ENCODE measurements at places on chromosomes 3 and 15. TPM values are rescaled to one million over a fixed set of nuclear protein-coding genes. Genes with fewer than 3 reads are reported as not detected.

Gene FAM81A
- 3.0 TPM for total RNA-seq

Gene TUSC7
- not detected for total RNA-seq

Gene HIGD2B
- not detected for total RNA-seq

Gene ARL14
- not detected for total RNA-seq

DNA sequence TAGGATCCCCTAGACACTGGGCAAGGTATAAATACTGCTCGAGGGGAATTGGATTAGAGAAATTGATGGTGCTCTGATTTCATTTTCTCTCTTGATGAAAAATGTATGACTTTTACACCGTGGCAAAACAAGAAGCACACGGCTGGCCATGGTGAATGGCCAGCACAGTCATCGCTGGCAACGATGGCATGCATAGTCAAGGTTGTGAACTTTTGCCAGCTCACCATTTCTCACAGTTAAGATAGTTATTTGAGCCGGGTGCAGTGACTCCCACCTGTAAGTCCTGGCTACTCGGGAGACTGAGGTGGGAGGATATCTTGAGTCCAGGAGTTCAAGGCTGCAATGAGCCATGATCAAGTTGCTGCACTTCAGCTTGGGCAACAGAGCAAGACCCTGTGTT lies 95.4 kb downstream of the HMG20A start:
- no peak for DNase-seq

DNA sequence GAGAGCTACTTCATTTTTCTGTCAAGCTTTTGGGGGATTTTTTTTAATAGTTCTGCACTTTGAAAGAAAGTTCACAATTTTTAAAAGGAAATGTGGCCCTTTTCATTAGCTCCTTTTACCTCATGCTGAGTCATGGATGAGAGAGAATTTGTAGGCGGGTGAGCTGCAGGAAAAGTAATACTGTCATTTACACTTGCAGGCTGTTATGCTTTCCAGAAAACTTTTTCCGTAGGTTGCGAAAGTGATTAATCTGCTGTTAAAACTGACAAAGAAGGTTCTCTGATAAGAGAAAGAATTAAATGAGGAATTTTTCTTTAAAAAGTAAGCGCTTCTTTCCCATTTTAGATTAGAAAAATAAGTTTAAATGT lies 430.2 kb downstream of the LPP start:
- DNase-seq, result no peak

GRCh38 chr3:33402936-33403335 lies 37.3 kb downstream of the UBP1 start:
- DNase-seq, result no peak

GRCh38 chr3:143266511-143266910 lies 146.9 kb downstream of the CHST2 start:
- no peak for DNase-seq

DNA sequence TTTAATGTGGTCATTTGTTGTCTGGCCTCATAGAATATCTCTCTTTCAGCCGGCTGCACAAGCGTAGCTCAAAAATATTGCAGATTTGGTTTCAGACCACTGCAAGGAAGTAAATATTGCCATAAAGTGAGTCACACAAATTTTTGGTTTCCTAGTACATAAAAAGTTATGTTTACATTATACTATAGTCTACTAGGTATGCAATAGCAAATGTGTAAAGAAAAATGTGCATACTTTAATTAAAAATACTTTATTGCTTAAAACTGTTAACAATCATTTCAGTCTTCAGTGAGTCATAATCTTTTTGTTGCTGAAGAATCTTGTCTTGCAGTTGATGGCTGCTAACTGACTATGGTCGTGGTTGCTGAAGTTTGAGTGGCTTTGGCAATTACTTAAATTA lies 425.1 kb upstream of the ROBO1 start:
- DNase-seq, result no peak

DNA sequence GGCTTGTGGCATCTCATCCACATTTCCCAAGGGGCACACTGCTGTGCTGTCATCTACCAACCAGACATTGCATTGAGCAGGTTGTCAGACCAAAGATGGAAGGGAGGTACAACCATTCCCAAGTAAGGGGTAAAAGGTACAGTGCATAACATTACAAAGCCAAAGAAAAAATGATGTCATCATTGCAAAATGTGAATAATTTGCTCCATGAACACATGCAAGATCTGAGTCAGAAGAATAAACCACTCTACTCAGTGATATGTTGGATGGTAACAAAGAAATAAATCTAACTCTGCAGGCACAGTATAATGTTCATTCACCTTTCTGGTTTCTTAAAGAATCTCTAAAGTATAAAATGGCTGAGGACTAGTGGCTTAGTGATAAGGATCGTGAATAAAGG lies 202.7 kb downstream of the MAGI1 start:
- no peak for DNase-seq

- DNase-seq, result no peak
Measured at GRCh38 chr3:176935194-176935888, 261.9 kb downstream of the TBL1XR1 start.

GRCh38 chr3:9617056-9617455 lies 32.2 kb upstream of the MTMR14 start:
- no peak for DNase-seq

- DNase-seq, result no peak
Measured at GRCh38 chr3:177936721-177937120, 599.5 kb upstream of the KCNMB2 start.

Data from H1 (cell line).